ENCODE measurements at places on chromosomes 12 and 14.
A peak's percentile ranks its signal among the peaks of the same experiment; 100 is the strongest.

DNA sequence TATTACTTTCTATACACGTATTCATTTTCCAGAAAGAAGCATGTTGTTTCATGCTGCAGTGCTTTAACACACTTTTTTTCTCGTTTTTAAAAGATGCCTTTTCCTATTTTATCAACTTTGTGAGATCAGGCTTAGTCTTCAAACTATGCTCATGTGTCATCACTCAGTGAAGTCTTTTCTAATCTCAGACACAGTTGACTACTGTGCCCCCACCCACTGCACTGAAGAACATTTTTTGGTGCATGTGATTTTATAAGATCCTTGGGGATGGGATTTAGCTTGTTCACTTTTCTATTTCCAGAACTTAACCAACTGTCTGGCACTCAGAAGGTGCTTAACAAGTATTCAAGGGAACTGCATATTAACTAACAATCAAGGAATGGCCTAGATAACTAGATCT lies 85.5 kb downstream of the CDK17 start:
- DNase-seq: no peak

DNA sequence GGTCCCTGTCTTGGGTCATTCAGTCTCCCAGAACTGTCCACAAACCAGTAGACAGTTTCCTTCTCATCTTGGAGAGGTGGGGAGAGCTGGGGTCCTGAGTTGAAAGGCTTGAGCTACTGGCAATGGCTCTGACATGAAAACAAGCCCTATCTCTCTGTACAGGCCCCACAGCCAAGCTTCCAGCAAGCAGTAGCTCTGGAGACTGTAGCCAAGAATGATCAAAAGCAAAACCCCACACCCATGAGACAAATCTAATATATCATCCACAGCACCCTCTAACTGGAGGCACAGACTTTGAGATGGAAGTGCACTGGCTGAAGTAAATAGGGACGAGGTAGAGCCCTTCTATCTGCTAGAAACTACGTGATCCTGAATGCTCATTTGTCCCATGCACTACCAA lies 40.9 kb downstream of the RERG start:
- no peak for DNase-seq

DNA sequence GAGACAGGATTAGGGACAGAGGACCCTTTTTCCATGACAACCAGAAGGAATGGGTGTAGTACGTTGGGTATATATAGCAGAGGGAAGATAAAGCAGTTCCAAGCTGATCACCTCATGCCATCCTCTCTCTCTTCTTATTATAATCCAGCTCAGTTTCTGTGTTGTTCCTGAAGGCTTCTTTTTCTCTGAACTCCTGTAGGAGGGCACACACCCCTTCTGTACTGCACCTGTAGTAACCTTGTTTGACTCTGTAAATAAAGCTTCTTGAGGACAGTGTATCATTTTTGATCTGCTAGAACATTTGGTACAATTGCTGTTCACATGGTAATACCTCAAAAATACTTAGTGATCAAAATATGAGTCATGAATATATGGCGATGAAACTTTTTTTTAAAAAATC lies 33.5 kb downstream of the HELB start:
- DNase-seq: no peak

DNA sequence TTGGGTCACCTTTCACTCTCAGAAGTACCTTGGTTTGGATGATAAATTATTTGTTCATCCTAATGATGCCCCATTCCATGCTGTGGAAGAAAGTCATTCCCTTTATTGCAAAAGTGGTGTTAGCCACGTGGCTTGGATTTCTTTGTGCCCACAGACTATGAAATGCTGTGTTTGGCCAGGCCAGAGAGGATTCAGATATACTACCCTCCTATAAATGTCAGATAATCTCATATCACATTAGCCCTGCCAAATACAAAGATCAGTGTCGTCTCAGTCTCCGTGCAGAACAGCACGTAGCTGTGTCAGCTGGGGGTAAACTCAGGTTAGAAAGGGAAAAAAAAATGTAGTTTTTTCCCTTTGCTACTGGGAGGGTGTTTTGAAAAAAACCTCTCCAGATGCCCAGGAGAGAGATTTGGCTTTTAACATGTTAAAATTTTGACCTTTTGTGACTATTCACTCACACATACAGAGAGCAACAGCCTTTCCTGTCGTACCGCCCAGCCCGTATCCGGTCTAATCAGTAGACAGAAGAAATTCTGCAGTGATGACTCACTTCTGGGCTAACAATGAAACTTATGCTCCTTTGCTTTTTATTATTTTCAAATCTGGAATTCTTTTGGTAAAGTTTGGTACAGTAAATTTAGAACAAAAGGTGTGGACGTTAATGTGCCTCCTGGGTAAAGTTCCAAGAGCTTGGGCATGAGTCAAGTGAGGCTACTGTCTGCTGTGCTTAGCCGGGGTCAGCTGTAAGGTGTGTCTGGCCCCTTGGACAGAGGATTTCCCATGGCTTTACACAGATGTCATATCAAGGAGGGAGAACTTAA lies 8.5 kb upstream of the PTPRB start:
- DNase-seq: no peak

- no peak for DNase-seq
These were observed 116.5 kb downstream of the DYRK2 start for GRCh38 chr12:67764946-67765619.

DNA sequence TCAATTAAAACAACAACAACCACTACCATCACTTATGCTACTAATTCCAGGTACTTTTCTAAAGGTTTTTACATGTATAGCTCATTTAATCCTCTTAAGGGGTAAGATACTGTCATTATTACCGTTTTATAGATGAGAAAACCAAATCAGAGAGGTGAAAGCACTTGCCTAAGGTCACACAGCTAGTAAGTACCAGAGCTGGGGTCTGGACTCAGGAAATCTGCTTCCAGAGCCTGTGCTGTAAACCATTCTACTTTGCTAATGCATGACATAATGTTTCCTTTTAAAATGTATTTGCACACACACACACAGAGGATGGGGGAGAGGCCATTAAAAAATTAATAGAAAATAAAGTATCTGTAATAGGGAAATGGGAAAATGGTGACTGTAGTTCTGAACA lies 113.4 kb downstream of the PTPN11 start:
- no peak for DNase-seq

DNA sequence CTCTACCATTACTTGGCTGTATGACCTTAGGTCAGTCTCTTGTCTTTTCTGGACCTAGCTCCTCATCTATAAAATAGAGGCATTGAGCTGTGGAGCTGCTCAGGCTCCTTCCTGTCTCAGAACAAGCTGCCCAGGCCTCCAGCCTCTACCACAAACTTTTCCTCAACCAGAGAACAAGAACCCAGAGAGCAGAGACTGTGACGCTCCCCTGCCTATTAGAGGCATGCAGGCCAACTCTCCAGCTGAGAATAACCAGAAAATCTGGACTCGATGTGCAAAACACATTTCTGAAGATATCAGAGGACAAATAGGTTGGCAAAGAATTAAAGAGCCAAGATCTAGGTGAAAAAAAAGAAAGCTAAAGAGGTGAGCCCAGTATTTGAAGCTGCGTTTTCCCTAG lies 17.8 kb upstream of the PNMA1 start:
- no peak for DNase-seq

GRCh38 chr12:78402366-78403134 lies 462.0 kb upstream of the SYT1 start:
- peak; percentile 71 for DNase-seq

DNA sequence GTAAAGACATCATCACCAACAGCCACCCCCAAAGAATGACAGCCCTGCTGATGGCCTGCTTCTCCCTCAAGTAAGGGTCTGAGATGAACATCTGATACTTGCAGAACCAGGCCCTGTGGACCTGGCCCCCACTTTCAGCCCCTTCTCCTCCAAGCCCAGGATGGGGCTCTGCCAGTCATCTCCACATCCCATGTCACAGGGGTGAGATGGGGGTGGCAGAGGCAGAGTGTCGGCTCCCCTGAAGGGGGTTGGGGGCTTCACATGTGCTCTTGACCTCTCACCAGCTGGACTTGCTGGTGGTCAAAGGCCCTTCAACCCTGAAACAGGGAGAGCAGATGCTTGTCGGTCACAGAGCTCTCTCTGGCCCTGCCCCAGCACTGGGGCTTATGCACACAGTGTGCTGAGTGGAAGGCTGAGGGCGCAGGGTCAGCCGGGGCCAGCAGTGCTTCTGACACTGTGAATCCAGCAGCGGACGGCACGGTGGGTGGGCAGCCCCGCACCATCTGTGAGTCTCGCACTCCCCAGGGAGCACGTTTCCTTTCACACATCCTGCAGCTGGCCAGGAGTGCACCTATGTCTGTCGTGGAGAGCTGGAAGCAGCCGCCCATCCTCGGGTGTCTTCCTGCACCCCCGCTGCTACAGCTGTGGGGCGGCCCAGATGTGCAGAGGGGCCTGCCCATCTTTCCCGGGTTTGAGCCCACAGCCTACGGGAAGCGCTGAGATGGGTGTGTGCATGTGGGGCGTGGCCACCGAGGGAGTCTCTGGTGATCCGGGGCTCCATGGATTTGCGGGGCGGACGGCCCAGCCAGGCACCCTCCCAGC lies 94.3 kb downstream of the ADGRD1 start:
- DNase-seq: no peak

- DNase-seq: no peak
These were observed at the start of gene HOXC10 for GRCh38 chr12:53984901-53985691. Gene HOXC10 (plus strand): TSS chr12:53985146. CDS start chr12:53985260, 114 bp downstream.

DNA sequence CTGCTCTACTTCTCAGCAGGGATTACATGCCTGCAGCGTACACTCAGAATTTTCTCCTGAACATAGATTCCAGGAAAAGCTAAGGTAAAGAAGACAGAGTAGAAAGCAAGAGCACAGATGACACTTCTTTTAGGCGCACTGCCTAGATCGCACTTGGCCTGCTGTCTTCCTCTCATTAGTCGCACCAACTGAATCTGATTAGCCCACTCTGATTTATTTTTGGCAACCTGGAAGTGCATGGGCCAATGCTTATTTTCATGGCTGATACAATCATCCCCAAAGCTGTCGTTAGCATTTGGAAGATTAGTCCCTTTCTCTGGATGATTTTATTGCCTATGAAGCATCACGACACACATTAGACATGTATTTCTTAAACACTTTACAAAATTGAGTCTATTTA lies 152.5 kb downstream of the PTPRO start:
- DNase-seq: no peak

DNA sequence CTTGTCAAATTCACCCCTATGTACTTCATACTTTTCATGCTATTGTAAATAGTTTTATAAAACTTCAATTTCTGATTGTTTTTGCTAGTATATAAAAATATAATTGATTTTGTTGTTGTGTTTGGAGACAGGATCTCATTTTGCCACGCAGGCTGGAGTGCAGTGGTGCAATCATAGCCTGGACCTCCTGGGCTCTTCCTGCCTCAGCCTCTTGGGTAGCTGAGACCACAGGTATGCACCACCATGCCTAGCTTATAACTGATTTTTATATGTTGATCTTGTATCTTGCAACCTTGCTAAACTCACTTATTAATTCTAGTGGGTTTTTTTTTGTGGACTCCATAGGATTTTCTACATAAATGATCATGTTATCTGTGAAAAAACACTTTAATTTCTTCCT lies 23.5 kb downstream of the ATP5MC2 start:
- no peak for DNase-seq

- no peak for DNase-seq
These were observed 341.0 kb downstream of the ZFP36L1 start for GRCh38 chr14:68451696-68452373.

DNA sequence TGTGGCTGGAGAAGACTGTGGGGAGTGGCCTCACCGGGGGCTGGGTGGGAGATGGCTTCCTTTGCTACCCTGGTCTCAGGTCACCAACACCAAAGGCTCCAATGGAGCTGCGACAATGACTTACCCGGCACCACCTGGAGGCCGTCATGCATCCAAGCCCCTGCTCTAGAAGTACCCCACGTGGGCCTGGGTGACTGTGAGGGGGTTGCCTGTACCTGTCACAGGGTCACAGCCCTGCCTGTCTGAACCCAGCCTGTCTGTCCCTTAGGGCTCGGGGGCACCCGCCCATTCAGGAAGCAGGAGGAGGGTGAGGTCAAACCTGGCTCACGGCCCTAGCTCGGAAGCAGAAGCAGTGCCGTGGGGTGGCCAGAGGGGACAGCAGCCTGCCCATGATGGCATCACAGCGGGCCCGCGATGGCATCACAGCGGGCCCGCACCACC lies 18.9 kb downstream of the ABCB9 start:
- DNase-seq: no peak

DNA sequence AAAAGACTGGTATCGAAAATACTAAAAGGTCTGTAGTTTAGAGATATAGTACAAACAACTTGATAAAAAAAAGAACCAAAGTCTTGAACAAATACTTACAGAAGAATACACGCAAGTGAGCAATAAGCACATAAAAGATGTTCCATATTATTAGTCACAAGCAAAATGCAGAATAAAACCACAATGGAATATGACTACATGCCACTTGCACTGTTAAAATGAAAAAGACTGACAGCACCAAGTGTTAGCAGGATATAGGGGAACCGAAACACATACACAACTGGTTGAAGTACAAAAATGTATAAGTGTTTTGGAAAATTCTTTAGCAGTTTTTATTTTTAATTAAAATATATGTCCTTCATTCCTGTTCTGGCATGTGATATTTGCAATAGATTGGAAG lies 3.6 kb downstream of the CLEC2A start:
- DNase-seq: no peak

- no peak for DNase-seq
These were observed 340.9 kb downstream of the ALG10 start for GRCh38 chr12:34363050-34363673.

GRCh38 chr12:22255097-22255496 lies 79.4 kb downstream of the ST8SIA1 start:
- no peak for DNase-seq

GRCh38 chr12:121366063-121366459 lies 13.8 kb upstream of the ANAPC5 start:
- DNase-seq: no peak

- DNase-seq: no peak
These were observed 425.8 kb downstream of the RAD51B start for GRCh38 chr14:68245146-68246073.

- DNase-seq: no peak
These were observed 87.8 kb upstream of the EEA1 start for GRCh38 chr12:93016752-93017350.

DNA sequence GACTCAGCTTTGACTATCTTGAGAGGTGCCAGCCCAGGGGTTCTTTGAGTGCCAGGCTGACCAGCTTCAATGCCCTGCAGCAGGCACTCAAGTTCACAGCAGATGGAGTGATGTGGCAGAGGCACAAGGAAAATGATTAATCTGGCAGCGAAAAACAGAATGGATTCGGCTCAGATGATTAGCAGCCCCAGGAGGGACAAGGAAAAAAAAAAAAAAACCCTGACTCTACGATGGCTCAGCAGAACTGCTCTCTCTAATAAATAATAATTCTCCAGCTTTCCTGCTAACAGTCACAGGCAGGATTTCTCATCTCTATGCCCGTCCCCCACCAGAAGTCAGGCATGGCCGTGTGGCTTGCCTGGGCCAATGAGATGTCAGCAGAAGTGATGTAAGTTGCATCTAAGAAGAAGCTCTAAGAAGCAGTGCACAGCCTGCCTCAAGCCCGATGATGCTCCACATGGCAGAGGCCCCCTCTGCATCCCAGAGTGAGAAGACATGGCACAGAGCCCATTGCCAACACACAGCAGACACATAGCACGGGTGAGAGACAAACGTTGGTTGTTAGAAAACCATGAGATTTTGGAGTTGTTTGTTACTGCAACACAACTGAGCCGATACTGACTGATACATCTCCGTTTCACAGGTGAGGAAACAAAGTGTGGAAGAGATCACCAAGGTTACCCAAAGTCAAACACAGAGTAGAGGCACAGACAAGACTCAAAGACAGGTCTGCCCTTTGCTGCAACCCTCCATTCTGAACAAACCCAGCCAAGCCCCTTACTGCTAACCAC lies 111.0 kb downstream of the SCARB1 start:
- peak; percentile 36 for DNase-seq

GRCh38 chr14:54102530-54102929 lies 145.9 kb upstream of the BMP4 start:
- no peak for DNase-seq

GRCh38 chr12:40015345-40015744 lies 90.5 kb downstream of the SLC2A13 start:
- DNase-seq: no peak

All from cerebellar nuclear complex (tissue), 1 donor.